GM04503 (cell line): ENCODE measurements at places on chromosomes 6 and 20.

DNA sequence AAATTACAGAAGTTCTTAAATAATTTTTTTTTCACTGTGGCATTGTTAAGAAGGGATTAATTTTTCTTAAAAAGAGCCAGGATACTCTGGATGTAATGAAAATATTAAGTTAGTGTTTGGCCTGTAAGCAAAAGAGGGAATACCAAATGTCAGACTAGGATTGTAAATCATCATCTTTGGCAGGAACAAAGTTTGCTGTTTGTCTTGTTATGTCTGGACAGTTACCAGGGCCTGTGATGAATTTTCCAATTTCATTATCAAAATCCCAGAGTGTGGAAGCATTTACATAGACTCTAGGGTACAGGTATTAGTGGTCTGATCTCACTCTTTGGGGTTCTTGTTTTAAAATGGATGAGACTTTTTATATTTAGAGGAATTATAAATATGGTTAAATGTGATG, 26.1 kb downstream of the CEP57L1 start:
- DNase-seq = peak; percentile 1

- no peak for DNase-seq
Observed at GRCh38 chr20:62066983-62067433, 1.3 kb upstream of the TAF4 start.

DNA sequence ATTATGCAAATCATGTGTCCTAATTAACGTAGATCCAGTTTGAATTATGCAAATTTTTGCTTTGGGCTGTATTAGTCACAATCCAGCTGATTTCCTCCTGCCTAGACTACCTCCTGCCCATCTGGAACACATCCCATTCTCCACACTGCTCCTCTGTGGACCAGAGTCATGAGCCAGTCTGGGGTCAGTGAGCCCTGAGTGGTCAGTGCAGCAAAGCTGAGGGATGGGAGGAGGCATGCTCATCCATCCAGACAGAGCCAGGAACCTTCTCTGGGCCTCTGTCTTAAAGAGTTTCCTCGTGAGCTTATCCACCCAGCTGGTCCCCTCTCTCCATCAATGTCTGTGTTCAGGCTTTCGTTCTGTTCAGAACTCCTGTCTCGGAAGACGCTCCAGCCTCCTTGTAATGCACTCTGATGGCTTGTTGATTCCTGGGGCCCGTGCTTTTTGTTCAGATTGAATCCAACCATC, 747.8 kb downstream of the PTPRT start:
- DNase-seq = no peak

GRCh38 chr6:131858765-131859415, 51.1 kb downstream of the ENPP1 start:
- peak; percentile 23 for DNase-seq

- no peak for DNase-seq
Observed at GRCh38 chr20:16393836-16394235, 179.4 kb downstream of the KIF16B start.

GRCh38 chr20:36873498-36874189, 2.3 kb upstream of the TLDC2 start:
- no peak for DNase-seq

- no peak for DNase-seq
Observed at GRCh38 chr20:8255945-8256632, 124.0 kb downstream of the PLCB1 start.

DNA sequence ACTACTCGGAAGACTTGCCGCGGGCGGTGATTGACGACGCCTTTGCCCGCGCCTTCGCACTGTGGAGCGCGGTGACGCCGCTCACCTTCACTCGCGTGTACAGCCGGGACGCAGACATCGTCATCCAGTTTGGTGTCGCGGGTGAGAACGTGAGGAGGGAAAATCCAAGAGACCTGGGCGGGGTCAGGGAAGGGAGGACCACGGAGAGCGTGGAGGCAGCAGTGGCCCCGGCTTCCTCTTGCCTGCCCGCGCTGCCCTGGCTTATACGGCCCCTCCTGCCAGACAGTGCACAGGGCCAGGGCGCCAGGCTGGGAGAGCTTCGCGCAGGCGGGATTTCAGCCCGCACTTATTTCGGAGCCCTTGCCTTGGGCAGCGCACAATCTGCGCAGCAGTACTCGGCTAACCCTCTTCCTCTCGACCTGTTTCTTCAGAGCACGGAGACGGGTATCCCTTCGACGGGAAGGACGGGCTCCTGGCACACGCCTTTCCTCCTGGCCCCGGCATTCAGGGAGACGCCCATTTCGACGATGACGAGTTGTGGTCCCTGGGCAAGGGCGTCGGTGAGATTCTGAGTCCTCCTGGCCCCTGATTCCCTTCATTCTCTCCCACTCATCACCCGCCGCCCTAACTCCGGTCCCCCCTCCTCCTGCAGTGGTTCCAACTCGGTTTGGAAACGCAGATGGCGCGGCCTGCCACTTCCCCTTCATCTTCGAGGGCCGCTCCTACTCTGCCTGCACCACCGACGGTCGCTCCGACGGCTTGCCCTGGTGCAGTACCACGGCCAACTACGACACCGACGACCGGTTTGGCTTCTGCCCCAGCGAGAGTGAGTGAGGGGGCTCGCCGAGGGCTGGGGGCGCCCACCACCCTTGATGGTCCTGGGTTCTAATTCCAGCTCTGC, 2.0 kb downstream of the MMP9 start:
- no peak for DNase-seq

GRCh38 chr6:35496036-35496840, 641 bp downstream of the TEAD3 start:
- DNase-seq = no peak

- DNase-seq = peak; percentile 37
Observed at GRCh38 chr6:5054245-5054873, 30.8 kb upstream of the PPP1R3G start.

- DNase-seq = no peak
Observed at GRCh38 chr6:52155791-52156576, 30.2 kb upstream of the IL17A start.

DNA sequence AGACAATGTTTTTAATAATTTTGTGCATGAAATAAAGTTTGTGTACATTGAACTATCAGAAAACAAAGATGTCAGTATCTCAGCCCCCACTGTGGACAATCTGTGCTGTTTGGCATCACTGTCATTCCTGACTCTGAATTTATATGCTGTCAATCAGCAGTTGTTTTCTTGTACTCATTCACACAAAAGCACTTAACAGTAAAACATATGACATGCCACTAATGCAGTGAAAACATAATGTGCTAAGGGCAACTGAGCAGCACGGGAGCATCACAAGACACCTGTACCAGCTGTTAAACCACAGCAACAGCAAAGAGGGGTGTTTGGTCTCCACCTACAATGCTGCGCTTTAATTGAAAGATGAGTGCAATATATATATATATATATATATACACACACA, 647.8 kb upstream of the SLC35B3 start:
- DNase-seq = no peak

DNA sequence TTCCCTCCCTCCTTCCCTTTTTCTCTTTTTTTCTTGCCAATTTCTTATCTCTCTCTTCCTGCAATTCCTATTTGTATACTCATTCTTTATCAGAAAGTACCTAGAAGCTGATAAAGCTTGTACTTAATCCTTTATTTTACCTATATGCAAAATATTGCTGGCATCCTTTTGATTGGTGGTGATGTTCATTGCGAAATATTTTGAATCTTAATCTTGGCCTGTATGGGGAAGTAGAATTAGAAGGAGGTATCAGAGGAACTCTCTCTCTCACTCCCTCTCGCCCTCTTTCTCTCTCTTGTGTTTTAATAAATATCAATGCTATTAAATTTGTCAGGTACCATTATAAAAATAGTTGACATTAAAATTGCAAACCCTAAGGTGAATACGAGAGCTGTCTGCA, 52.8 kb downstream of the UST start:
- no peak for DNase-seq

DNA sequence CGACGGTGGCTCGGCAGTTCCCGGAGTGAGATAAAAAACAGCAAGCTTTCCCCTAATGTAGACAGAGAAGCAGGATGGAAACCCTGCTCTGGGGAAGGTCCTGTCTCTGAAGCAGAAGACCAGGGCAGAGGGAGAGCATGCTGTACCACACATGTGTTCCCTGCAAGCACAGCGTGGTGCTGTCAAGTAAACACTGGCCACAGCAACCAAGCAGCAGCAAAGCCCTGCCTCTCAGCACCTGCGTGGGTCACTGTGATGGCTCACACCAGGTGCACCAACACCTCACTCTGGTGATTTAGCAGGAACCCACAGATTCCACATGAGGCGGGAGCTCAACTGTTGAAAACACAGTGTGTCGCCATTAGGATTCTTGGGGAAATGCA, 65.2 kb upstream of the TXNDC5 start:
- no peak for DNase-seq

DNA sequence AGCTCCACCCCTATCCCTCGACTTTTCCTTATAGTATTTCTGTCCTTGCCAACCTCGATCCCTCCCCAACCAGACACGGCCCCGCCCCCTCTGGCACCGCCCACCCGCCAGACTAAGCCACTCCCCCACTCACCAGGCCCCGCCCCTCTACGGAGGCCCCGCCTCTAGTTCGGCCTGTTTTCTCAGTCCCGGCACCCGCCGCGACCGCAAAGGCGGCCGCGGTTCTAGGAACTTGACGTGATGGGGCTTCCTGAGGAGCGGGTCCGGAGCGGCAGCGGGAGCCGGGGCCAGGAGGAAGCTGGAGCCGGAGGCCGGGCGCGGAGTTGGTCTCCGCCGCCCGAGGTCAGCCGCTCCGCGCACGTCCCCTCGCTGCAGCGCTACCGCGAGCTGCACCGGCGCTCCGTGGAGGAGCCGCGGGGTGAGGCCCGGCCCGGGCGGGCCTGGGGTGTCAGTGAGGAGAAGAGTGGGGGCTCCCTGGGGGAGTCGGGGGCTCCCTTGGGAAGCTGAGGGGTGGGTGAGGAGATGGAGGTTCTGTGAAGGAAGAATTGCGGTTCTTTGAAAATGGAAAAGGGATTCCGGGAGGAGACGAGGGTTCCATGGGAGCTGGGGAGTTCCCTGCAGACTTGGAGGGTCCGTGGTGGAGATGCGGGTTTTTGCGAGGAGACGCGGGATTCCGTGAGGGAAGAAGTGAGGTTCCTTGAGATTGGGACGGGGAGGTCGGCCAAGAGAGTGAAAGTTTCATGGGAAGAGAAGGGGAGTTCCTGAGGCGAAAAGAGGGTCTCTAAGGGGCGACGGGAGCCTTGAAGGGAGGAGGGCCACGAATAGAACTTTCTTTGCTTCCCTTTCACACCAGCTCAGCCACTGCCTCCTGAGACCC, at the start of gene ACSS2:
TSS of gene ACSS2 (plus strand) at position 207 of the 877 bp plus-strand sequence. CDS start at position 241, 34 bp downstream.
- no peak for DNase-seq
